ENCODE measurements at places on chromosomes 7 and 10. TPM values are rescaled to one million over a fixed set of nuclear protein-coding genes. Genes with fewer than 3 reads are reported as not detected.

DNA sequence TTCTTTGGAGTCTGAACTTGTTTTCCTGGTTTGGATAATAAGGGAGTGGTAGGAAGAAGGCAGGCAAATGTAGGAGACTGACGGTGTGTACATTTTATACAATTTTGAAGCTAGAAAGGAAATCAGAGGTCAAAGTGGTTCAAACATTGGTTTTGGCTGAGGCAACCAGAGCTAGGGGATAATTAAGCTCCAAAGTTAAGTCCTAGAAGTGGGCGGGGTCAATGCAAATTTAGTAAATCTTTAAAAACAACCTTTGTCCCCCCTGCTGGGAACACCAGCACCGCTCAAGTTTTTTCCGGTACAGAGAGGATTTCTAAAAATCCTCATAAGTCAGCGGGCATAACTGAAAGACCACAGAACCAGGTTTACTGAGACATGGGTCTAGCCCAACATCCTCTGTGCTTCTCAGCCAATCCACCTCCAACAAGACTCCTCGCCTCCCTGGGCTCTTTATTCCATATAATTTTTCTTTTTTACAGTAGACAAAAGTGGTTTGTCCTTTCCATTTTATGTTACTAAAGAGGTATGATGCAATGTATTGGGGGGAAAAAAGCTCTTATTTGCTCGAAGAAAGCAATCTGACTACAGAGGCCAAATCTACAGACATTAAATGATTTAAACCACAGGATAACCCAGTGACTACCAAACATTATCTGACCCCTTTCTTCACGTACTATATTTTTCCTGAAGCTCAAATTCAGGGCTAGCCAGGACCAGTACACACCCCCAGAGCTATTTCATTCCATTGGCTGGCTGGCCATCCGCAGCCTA, 1.6 kb downstream of the GLUD1 start:
- no peak for DNase-seq

GRCh38 chr10:87750001-87750671, 67.9 kb downstream of the ATAD1 start:
- no peak for DNase-seq

The ZNF804B gene
- total RNA-seq: not detected

The FGF8 gene
- total RNA-seq: 2.4 TPM

GRCh38 chr7:91434836-91435235, 170.6 kb downstream of the FZD1 start:
- DNase-seq: no peak

DNA sequence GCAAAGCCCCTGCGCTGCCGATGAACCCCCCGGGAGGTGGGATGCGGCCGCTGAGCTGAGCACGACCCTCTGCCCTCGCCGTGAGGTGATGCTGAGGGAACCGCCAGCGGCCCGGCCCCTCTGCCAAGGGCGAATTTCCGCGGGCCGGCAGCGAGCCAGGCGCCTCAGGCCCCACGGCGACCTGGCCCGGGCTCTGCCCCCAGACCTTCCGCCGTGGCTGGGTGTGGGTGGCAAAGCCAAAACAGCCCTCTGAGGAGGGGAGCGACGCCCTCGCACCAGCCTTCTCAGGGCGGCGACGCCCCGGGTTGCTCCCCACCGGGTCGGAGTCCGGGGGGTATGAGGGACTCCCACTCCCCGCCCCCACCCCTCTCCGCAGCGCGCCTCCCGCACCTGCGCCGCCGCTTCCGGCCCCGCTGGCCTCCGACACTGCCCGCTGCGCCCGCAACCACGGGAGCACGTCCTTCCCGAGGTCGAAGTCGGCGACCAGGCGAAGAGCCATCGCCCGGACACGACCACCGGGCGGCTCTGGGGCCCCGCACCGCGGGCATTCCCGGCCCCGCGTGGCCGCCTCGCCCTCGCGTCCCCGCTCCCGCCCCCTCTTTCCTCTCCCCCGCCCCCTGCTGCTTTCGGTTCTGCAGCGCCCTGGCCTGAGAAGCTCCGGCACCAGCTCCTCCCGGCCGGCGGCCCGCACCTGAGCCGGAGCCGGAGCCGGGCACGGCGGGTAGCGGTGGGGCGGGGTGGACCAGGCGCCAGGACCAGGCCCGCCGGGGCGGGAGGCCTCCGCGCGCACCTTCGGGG, at the start of gene GSAP:
TSS of gene GSAP (minus strand) at position 527 of the 798 bp plus-strand sequence. CDS start at position 499, 28 bp downstream.
- peak; percentile 42 for DNase-seq

The CYP2C19 gene
- 0.42 TPM for total RNA-seq

The AKR1C3 gene
- 4.6 TPM for total RNA-seq

The KAZALD1 gene
- total RNA-seq: 1.3 TPM

The KCP gene
- 6.8 TPM for total RNA-seq

GRCh38 chr10:122062831-122063674, 74.1 kb downstream of the TACC2 start:
- peak; percentile 46 for DNase-seq

GRCh38 chr7:43799605-43800004, 41.1 kb downstream of the BLVRA start:
- DNase-seq: no peak

- DNase-seq: no peak
Measured at GRCh38 chr7:542713-543500, 23.3 kb upstream of the PDGFA start.

- no peak for DNase-seq
Measured at GRCh38 chr7:96179341-96179740, 142.6 kb downstream of the SLC25A13 start.

GRCh38 chr10:93085272-93085859, 11.7 kb downstream of the CYP26A1 start:
- no peak for DNase-seq

- no peak for DNase-seq
Measured at GRCh38 chr10:29535778-29536453, 98.9 kb downstream of the SVIL start.

The LIPM gene
- not detected for total RNA-seq

The TDRD1 gene
- not detected for total RNA-seq

DNA sequence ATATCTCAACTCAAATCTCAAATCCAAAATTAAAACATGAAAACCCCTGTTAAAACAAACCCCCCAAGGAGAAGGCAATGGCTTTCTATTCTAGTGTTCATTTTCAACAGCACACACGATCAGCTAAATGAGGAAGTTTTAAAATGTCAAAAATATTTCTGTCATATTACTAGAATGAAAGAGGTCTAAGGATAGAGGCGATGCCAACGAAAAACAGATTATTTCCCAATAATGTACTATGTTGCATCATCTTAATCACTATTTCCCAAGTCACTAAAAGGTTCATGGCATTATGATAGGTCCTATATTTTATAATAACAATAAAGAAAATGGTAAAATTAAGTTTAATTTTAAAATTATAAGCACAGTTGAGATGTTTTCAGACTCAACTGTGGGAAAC, 10.1 kb downstream of the CNOT4 start:
- no peak for DNase-seq

DNA sequence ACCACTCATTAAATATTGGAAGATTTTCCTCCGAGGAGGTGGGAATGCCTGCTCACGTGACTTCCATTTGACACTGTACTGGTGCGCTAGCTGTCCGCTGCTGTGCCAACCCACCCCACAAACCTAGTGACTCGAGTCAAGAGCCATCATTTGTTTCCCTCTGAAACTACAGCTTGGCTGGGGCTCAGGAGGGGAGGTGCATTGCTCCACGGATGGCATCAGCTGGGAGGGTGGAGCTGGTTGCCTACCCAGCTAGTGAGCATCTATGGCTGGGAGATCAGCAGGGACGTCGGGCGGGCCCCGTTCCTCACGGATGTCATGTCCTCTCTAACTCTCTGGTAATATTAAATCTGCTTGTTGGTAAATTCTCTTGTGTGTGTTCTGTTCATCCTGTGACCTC, 9.5 kb upstream of the FOXL3 start:
- no peak for DNase-seq

The AP1S1 gene
- total RNA-seq: 61.3 TPM

The EPO gene
- total RNA-seq: 0.22 TPM

- no peak for DNase-seq
Measured at GRCh38 chr10:74993649-74994048, 117.8 kb upstream of the SAMD8 start.

GRCh38 chr7:3158341-3158760, 114.7 kb upstream of the CARD11 start:
- no peak for DNase-seq

- DNase-seq: no peak
Measured at GRCh38 chr7:26166684-26167266, 14.8 kb downstream of the NFE2L3 start.

DNA sequence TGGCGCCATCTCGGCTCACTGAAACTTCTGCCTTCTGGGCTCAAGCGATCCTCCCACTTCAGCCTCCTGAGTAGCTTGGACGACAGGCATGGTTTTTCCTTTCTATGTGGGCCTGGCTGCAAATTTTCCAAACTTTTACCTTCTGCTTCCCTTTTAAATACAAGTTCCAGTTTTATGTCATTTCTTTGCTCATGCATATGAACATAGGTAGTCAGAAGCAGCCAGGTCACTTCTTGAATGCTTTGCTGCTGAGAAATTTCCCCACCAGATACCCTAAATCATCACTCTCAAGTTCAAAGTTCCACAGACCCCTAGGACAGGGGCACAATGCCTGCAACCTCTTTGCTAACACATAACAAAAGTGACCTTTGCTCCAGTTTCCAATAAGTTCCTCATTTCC, 21.6 kb upstream of the RPEL1 start:
- DNase-seq: no peak

The UNCX gene
- not detected for total RNA-seq

DNA sequence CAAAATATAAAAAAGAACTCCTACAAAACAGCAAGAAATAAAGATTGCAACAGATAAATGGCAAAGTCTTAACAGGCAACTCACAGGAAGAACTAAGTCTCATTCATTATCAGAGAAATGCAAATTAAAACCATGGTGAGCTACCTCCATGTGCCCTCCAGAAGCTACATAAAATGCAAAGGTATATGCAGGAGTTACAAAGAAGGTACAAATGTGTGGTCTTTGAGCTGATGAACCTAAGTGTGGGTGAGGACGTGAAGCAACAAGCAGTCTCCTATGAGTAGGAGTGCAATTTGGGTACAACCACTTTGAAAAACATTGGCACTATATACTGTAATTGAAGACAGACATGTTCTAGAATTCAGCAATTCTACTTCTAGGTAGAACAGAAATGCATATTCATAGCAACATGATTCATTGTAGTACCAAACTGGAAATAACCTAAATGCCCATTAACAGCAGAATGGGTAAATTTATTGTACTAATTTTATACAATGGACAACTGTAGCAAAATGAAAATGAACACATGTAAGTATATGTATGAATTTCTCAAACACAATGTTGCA, 61.6 kb upstream of the KCNMA1 start:
- no peak for DNase-seq

DNA sequence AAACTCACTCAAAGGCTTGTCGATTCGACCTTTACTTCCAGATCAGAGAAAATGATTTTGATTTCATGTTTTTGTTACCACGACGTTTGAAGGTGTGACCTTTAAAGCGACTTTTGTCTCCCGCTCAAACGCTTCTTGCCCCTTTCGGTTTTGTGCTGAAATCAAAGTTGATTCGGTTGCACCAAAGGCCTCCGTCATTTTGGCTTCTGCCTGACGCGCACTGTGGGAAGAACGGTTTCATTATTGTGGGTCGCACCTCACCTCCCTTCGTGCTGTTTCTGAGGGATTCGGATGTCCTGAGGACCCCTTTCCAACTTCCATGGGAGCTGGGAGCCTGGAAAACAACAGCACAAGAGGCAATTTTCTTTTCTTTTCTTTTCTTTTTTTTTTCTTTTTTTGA, 176.9 kb downstream of the DNAJB6 start:
- DNase-seq: no peak

DNA sequence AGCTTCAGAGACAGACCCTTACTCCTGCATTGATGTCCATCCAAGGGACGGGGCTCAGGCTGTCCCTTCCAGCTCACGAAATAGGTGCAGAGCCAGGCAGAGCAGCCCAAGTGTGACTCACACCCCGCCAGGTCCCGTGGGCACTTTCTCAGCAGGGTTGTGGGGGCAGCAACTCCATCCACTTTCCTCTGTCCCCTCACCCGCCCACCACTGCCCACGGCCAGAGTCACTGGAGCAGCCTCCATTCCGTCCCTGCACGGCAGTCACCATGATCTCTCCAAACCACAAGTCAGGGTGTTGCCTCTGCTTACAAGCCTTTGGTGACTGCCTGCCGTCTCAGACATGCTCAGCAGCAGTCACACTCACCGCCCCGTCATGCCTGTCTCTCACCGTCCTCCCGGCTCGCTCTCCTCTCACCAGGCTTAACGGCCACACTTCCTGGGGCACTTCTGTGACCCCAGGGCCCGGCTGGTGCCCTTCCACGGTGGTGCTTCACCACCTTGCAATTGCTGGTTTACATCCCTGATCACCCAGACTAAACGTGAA, 39.3 kb downstream of the CALML3 start:
- no peak for DNase-seq

DNA sequence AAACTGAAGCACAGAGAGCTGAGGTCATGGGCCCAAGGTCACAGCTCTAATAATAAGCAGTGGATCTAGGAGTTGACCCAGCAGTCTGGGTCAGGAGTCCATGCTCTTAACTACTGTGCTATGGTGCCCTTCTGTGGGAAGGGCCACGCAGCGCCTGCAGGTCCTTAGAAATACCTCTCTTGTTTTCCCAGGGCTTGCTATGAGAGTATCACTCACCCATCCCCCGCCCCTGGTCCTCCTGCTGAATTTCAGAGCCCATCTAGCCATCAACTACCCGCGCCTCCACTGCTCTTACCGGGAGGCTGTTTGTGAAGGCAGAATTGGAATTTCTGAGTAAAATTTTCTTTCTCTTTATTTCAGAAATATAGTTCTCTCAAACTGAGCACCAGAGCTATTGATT, 27.3 kb upstream of the CRHR2 start:
- DNase-seq: no peak

The STX1A gene
- total RNA-seq: 40.9 TPM

DNA sequence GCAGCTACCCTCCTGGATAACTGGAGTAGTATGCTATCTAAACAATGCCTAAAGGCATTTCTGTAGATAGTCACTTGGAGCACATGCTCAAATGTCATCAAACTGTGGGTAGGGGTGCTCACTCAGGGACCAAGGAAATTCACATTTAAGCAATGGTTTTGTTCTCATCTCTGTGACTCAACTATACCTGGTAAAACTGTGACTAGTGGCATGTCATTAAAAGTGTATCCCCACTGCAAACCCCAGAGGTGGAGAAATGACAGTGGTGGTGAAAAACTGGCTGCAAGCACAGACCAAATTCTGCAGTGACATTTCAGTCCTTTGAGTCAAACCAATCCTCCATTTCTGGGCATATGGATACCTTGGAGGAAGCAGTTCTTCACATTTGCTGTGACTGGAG, 134.2 kb upstream of the EFCAB10 start:
- no peak for DNase-seq

DNA sequence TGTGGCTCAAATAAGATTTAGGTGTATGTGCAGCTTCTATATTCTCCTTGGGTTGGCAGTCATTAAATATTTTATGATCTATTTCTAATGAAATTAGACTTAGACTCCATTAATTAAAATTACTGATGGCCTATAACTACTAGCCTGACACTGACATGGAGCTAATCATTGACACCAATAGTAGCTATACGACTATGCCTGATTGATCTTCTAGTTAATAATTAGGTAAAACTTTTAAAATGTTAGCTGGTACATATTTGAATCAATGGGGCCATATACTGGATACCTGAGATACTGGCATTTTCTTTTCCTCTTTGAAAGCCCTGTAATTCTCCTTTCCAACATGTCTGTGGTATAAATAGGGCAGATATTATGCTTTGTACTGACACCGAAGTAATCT, 14.4 kb downstream of the WEE2 start:
- no peak for DNase-seq

The CYP2W1 gene
- total RNA-seq: 1.2 TPM

GRCh38 chr10:108822026-108822425, 1101.3 kb downstream of the XPNPEP1 start:
- DNase-seq: no peak

- no peak for DNase-seq
Measured at GRCh38 chr10:507908-508444, 181.5 kb downstream of the DIP2C start.
